ENCODE measurements at places on chromosomes 13 and 19. TPM values are rescaled to one million over a fixed set of nuclear protein-coding genes. Genes with fewer than 3 reads are reported as not detected.
A peak's percentile ranks its signal among the peaks of the same experiment; 100 is the strongest.

ACP7 gene
- not detected for polyA plus RNA-seq

DNA sequence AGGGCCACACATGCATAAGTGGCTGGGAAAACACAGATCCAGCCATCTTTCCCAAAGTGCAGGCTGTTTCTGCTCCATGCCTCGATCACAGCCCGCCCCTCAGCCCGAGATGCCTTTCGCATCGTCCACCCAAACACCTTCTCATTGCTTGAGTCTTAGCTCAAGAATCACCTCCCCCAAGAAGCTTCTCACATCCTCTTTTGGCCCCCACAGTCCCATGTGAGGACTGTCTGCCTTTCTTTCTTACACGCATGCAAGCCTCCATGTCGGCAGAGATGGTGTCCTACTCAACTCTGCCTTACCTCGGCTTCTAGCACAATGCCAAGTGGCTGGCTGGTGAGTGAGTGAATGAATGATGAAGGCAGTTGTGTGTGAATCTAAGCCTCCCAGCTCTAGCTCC, 18.1 kb upstream of the GSX1 start:
- DNase-seq, result no peak

- DNase-seq, result no peak
Measured at GRCh38 chr13:83215627-83216026, 666.6 kb downstream of the SLITRK1 start.

GRCh38 chr19:44848036-44848811, 2.1 kb downstream of the NECTIN2 start:
- DNase-seq, result peak; percentile 68

- DNase-seq, result no peak
Measured at GRCh38 chr13:49629947-49630346, 1.6 kb downstream of the ARL11 start.
